ENCODE measurements at places on chromosomes 1 and 21. TPM values are rescaled to one million over a fixed set of nuclear protein-coding genes. Genes with fewer than 3 reads are reported as not detected.

DNA sequence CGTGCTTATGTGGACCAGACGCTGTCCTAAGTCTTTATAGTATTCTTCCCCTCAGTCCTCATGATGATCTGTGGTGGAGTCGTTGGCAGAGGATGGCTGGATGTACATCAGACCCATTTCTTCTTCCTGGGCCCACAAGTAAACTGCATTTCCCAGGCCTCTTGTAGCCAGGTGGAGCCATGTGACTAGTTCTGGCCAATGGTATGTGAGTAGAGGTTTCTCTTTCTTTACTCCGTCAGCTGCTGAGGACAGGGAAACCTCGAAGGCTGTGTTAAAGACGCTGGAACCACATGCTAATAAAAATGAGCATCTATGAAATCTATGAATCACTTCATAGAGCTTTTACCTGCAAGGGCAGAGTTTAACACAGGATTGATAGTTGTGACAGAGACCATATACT, 18.7 kb upstream of the ZNF362 start:
- H3K4me1 ChIP-seq = peaks cover 6% of the 10 kb centered on the region
- DNase-seq = peak; percentile 41
- H3K27ac ChIP-seq = no peak overlapping the region
- peaks cover 13% of the 10 kb centered on the region for H3K27me3 ChIP-seq
- H3K36me3 ChIP-seq = no peaks in the 10 kb centered on the region

DNA sequence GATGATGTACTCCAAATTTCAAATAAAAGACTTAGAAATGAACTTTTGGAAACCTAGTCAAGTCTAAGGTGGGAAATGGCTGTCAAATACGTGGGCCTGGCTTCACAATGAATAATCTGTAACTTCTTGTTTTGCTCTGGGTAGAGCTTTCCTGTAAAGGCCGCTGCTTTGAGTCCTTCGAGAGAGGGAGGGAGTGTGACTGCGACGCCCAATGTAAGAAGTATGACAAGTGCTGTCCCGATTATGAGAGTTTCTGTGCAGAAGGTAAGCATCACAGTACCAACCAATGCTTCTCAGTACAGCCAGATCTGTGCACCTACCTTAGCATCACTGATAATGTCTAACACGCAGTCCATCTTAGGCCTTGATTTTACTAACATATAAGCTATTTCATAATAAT, 73.6 kb downstream of the TPR start:
- no peak overlapping the region for H3K4me3 ChIP-seq
- no peaks in the 10 kb centered on the region for H3K27me3 ChIP-seq
- peak overlapping the region; percentile 1 for H3K27ac ChIP-seq
- H3K4me1 ChIP-seq = peaks cover 22% of the 10 kb centered on the region

DNA sequence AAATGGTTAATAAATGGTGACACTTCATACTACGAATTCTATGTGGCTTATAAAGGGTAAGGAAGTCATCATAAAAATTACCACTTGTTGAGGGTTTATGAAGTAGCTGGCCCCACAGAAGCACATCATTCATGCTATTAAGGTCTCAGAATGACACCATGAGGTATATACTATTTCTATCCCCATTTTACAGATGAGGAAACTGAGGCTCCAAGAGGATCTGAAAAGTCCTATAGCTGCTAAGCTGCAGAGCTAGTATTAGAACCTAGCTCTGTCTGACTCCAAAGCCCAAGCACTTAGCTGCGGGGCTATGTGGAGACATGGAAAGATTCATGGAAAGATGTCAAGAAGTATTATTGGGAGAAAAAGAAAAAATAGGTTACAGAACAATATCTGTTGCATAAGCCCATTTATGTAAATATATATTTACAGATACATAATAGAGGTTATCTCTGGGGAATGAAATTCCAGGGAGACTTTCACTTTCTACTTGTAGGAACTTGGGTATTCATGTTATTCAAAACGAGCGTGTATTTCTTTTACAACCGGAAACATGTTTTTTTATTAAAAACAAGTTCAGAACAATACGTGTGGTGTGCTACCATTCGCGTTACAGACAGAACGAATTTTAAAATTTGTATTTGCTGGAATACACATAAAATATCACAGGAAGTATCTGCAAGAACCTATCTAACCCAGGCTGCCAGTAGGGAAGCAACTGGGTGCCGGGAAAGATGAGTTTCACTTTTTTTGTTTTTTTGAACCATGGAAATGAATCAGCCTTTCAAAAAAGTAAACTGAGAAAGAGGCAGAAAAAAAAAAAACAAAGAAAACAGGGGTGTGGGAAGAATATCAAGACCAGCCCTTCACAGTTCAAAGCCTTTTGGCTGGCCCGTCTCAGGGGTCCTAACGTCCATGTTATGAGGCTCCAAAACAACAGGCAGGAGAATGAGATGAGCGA, 13.4 kb downstream of the SPOCD1 start:
- no peak overlapping the region for H3K4me3 ChIP-seq
- H3K36me3 ChIP-seq = no peaks in the 10 kb centered on the region
- no peaks in the 10 kb centered on the region for H3K4me1 ChIP-seq

DNA sequence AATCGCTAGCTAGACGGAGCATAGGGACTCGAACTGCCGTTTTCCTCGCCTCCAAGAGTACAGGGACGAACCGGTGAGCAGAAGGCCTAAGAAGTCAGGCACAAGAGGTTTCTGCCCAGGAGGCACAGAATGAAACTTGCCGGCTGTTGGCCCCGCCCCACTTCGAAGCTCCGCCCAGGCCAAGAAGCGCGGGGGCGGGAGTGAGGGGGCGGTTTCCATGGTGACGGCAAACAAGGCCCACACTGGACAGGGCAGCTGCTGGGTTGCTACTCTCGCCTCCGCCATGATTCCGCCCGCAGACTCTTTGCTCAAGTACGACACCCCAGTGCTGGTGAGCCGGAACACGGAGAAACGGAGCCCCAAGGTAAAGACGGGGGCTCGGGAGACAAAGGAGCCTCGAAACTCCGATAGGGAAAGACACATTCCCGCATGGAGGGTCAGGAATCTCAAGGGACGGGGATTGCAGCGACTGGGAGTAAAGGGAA, at the start of gene DNALI1:
Gene DNALI1 (plus strand): TSS at position 229 of the 485 bp plus-strand sequence. CDS start 55 bp downstream, at position 284.
- no peak within 1 kb of the TSS for H3K27ac ChIP-seq
- DNase-seq = no peak
- H3K4me1 ChIP-seq = peaks cover 7% of the 10 kb centered on the region

- no peak overlapping the region for H3K27ac ChIP-seq
- no peaks in the 10 kb centered on the region for H3K36me3 ChIP-seq
- H3K4me3 ChIP-seq = no peak overlapping the region
- H3K4me1 ChIP-seq = peaks cover 3% of the 10 kb centered on the region
Measured at GRCh38 chr1:193408782-193409293, 222.4 kb upstream of the B3GALT2 start.

- H3K27me3 ChIP-seq = no peaks in the 10 kb centered on the region
- H3K4me3 ChIP-seq = no peak overlapping the region
- no peak overlapping the region for H3K27ac ChIP-seq
- DNase-seq = no peak
- no peaks in the 10 kb centered on the region for H3K4me1 ChIP-seq
Measured at GRCh38 chr1:79852004-79852403, 845.5 kb upstream of the ADGRL4 start.

The B4GALT2 gene
- 5.3 TPM for total RNA-seq

The HPDL gene
- 1.4 TPM for total RNA-seq
